ENCODE measurements at places on chromosomes 3 and 15.
A peak's percentile ranks its signal among the peaks of the same experiment; 100 is the strongest.

DNA sequence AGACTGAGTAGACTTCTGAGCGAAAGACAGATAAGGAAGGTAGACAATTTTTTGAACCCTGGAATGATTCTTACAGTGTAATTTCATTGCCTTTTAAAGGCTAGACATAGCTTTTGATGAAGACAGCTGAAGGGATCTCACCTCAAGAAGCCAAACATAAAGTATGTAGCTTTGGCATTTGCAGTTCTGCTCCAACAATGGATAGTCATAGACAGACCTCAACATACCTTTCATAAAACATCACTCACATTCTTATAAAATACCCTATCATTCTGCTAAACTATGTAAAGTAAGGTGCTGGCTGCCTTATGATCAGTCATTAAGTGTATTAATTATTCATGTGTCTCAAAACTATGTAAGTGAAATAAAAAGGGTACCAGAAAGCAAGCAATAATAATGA, 70.0 kb downstream of the UBE3A start:
- no peak for DNase-seq

GRCh38 chr3:116033516-116033915, 410.2 kb downstream of the GAP43 start:
- no peak for DNase-seq

GRCh38 chr15:98705070-98705469, 56.7 kb downstream of the IGF1R start:
- DNase-seq: no peak

DNA sequence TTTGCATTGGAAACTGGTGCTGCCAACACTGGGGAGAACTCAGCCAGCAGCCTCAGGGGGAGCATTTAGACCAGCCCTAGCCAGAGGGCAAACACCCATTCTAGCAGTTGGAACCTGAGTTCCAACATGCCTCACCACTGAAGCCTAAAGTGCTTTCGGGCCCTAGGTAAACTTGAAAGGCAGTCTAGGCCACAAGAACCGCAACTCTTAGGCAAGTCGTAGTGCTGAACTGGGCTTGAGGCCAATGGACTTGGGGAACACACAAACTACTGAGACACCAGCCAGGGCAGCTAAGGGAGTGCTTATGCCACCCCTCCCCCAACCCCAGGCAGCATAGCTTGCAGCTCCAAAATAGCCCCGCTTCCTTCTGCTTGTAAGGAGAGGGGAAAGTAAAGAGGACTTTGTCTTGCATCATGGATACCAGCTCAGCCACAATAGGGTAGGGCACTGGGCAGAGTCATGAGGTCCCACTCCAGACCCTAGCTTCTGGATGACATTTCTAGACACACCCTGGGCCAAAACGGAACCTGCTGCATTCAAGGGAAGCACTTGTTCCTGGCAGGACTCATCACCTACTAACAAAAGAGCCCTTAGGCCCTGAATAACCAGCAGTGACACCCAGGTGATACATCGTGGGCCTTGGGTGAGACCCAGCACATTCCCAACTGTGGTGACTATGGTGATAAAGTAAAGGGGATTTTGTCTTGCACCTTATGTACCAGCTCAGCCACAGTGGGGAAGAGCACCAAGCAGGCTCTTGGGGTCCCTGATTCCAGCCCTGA, 37.3 kb upstream of the TEX9 start:
- no peak for DNase-seq

DNA sequence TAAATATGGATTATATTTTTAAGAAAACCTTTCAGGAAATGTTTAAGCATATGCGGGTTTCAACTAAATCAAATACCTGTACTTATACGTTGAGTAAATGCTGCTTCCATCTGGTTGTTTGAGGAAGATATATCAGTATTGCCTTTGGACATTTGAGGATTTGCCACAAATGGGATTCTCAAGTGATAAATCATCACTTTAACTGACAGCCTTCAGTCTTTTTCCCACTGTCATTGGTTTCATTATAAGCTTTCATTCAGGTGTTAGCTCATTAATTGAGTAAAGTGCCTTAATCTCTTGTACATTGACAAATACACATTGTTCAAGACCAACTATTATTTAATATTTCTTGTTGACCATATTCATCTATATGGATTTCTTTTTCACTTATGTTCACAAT, 217.2 kb downstream of the EDEM1 start:
- no peak for DNase-seq

DNA sequence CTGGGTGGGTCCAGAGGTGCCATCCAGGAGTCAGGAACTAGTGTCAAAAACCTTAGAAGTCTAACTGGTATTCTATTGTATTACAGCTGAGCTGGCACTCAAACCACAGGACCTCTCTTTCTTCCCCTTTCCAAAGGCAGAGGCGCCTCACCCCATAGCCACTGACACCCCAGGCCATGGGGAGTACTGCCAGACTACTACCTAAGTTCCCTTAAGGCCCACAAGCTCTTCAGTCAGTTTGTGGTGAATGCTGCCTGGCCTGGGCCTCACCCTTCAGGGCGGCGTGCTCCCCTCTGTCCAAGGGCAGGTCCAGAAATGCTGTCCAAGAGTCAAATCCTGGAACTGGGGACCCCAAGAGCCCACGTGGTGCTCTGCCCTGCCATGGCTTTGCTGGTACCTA, 43.0 kb upstream of the FGF7 start:
- DNase-seq: no peak

- no peak for DNase-seq
Observed at GRCh38 chr15:99303907-99304306, 52.6 kb downstream of the LRRC28 start.

- no peak for DNase-seq
Observed at GRCh38 chr3:6079561-6080179, 781.2 kb upstream of the GRM7 start.

DNA sequence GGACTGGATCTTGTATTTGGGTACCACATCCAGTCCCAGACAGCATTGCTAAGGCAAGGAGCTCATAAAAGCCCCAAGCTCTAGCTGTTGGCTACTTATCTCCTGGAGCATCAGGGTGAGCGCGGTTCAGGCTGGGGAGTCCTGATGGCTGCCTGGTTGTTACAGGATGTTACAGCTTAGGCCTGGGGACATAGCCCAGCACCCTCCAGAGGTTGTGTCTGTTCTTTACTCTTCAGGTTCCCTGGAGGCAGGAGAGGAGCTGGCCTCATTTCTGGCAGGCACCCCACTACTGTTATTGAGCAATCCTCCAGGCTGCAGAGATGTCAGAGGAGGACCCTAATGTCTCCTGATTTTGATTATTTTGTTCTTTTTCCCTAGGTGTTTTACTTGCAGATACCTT, 26.6 kb downstream of the APBA2 start:
- DNase-seq: no peak

DNA sequence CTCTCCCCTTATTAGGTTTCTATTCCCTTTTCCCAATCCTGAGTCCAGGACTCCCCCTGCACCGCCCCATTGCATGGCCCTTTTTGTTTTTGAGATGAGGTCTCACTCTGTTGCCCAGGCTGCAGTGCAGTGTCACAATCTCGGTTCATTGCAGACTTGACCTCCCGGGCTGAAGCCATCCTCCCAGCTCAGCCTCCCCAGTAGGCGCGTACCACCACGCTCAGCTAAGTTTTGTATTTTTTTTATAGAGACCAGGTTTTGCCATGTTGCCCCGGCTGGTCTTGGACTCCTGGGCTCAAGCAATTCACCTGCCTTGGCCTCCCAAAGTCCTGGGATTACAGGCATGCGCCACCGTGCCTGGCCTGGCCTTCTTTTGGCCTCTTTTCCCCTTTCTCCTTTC, 29.3 kb downstream of the PDIA5 start:
- no peak for DNase-seq

DNA sequence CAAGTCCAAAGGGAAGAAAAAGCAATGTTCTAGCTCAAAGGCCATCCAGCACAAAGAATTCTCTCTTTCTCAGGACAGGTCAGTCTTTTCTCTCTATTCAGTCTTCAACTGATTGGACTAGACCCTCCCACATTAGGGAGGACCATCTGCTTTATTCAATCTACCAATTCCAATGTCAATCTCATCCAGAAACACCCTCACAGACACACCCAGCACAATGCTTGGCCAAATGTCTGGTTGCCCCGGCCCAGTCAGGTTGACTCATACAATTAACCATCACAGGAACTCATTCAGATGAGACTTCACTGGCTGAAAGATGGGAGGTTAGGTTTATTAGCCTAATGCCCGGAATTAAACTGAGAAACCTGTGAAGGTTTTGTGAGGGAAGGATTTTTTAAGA, 32.4 kb downstream of the ACAN start:
- DNase-seq: no peak

DNA sequence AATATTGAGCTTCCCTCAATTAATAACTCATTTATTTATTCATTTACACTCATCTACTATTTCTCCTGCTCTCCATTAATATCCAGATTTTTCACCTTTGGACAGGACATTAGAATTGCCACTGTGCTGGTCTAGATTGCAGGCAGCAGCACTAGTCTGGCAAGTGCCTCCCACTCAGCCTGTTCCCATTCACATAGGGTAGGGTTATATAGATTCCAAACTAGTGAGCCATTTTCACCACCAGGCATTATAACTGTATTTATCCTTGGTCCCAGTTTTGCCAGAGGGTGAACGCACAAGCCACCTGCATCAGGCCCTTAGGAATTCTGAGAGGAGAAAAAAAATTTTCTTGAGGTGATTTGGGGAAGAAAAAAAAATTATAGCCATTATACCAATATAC, 44.5 kb downstream of the ANAPC13 start:
- DNase-seq: no peak

- no peak for DNase-seq
Observed at GRCh38 chr15:50791486-50791885, 26.0 kb upstream of the SPPL2A start.

DNA sequence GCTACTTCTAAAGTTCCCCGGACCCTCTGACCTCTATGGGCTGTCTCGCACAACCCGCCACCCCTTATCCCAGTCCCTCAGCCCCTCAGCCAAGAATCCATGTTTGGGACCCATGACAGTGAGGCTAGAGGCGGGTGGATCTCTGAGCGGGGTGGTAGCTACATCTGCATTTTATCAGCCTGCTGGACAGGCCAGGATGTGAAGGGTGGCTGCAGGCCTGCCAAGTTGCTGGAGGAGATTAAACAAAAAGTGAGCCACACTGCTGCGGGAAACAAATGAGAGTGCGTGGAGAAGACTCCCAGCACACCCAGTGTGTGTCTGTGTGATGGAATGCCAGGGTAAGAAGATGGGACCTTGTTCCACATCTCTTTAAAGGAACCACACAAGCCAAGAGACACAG, 51.1 kb upstream of the SPATA12 start:
- DNase-seq: no peak

GRCh38 chr3:189466004-189466403, 165.2 kb upstream of the TP63 start:
- DNase-seq: no peak

DNA sequence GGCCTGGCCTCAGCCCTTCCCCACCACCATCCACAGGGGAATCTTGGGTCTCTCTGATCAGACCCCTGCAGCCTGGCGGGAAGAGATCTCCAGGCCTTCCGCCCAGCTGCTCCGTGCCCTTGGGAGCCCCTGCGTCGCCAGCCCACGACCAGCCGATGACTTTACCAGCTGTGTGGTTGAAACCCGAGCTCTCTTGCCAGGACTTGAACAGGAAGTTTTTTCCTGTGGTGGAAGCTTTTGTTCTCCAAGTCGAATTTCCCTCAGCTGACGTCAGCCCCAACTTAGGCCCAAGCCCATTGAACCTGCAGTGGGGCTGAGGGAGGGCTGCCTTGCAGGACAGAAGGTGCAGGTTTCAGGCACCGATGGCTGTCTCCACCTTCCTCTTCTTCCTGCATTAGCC, 51.7 kb upstream of the SMAD3 start:
- DNase-seq: no peak

- no peak for DNase-seq
Observed at GRCh38 chr3:127119693-127120464, 73.1 kb upstream of the PRR23E start.

DNA sequence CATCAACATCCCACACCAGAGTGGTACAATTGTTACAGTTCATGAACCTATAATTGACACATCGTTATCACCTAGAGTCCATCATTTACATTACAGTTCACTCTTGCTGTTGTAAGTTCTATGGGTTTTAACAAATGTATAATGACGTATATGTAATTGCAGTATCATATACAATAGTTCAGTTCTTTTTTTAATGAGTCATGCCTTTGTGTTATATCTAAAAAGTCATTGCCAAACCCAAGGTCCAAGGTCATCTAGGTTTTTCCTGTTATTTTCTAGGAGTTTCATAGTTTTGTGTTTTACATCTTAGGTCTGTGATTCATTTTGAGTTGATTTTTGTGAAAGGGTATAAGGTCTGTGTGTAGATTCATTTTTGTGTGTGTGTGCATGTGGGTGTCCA, 160.9 kb upstream of the GALNT15 start:
- no peak for DNase-seq

- no peak for DNase-seq
Observed at GRCh38 chr3:112086875-112087524, 811 bp downstream of the C3orf52 start.

DNA sequence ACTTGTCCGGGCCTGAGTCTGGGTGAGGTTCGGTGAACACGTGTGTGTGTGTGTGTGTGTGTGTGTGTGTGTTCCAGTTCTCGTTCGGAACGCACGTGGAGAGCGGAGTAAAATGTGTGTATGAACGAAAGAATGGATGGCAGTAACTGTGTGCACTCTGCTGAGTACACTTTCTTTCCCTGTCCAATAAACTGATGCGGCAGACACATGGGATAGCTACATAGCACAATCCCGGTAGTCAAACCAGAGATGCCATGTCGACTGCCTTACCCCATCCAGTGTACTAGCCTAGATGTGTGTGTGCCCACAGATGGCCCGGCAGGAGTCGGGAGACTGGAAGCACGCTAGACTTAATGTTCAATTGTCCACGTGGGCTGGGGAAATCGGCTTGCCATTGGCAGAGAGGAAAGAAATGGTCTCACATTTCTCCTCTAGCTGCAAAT, 507 bp upstream of the GOLIM4 start:
- peak; percentile 63 for DNase-seq

DNA sequence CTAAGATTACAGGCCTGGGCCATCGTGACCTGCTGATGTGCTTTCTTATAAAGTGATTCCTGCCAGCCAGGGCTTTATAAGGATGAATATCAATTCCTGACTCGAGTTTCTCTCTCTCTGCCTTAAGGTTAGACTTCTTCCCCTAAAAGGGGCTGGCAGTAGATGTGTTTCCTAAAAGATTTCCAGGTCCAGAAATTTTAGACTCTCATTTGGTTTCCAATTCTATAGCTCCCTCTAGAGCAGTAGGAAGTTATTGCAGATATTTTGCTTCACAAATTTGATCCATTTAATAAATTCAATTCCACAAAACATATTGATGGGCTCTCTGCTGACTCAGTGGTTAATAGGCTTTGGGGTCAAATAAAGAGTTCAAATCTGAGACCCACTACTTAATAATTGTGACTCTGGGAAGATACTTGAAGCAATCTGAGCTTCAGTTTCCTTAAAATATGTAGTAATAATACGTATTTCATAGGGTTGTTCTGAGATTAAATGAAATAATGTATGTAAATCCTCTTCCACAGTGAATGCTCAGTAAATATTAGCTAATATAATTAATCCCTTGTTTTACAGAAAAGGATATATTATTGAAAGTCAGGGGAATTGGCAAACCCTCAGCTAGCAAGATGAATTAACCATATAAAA, 2.1 kb downstream of the TRIM69 start:
- no peak for DNase-seq

- no peak for DNase-seq
Observed at GRCh38 chr3:194573680-194574437, 59.4 kb downstream of the TMEM44 start.

GRCh38 chr3:45689787-45690145, 570 bp downstream of the SACM1L start:
- no peak for DNase-seq
